ENCODE measurements at places on chromosomes 2 and 18.

DNA sequence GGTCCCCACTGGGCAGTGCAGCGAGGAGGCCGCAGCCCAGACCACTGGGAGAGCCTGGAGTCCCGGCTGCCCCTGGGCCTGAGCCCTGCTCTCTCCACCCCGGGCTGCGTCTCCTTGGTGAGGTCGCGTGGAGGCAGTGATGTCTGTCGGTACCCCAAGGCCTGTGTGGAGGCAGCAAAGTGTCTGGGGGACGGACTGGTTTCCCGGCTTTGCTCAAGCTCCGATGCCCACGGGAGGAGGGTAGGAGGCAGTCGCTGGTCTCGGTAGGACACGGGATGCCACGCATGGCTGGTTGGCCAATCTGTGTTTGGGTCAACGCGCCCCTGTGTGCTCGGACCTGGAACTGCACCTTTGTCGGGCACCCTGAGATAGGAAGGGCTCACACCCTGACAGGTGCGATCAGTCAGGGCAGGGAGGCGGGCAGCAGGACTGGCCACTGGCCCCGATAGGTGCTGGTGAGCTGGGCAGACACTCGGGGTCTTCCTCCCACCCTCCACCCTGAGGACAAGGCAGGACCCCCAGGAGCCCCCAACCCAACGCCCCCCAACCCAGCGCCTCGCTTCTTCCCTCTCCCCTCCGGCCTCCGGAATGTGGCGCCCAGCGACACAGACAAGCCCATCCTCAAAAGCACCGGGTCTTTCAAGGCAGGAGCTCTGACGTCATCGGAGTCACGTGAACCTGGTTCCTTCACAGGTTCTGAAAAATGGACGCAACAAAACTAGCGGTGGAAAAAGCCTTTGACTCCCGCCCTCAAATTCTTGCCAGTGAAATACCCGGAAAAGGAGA is 288.6 kb downstream of the NDUFA10 start:
- DNase-seq: no peak

DNA sequence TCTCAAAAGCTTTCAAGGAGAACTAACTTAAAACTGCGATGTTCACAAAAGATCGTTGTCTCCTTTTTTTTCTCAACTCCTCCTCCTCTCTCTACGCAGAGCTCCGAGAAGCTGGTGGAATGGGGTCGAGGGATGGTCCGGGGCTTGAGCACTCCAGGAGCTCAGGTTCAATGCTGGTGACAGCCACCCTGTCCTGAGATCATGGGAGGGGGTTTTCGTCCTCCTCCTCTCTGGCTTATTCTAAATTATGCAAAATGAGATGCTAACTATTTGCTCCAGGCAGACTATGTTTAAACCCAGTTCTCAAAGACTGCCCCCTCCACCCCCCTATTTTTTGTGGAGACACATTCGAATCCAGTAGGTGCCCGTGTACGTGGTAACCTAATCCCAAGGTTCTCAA is 11.8 kb downstream of the TSHZ1 start:
- no peak for DNase-seq

GRCh38 chr2:99472600-99472960 is 17.2 kb downstream of the REV1 start:
- no peak for DNase-seq

DNA sequence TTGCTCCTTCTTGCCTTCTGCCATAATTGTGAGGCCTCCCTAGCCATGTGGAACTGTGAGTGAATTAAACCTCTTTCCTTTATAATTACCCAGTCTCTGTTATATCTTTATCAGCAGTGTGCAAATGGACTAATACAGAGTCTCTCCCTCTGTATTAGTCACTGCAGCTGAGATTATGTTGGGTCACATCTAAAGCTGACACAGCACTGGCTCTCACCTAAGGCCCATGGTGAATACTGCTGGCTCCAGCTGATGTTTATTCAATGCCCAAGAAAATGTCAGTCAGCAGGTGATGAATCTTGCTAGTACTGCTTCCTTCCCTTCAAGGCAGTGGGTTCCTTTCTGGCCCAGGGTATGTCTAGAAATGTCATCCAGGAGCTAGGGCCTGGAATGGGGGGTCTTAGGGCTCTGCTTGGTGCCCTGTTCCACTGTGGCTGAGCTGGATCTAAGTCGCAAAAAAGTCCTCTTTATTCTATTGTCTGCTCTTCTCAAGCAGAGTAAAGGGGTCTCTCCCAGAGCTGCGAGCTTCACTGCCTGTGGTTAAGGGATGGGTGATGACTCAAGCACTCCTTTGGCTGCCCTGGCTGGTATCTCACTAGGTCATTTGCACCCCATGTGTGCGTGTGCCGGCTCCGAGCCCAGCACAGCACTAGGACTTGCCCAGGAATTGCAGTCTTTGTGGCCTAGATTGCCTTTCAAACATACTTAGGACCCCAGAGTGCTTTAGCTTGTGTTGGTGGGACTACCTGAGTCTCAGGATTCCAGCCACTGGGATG is 29.9 kb downstream of the PPP1R1C start:
- DNase-seq: no peak

DNA sequence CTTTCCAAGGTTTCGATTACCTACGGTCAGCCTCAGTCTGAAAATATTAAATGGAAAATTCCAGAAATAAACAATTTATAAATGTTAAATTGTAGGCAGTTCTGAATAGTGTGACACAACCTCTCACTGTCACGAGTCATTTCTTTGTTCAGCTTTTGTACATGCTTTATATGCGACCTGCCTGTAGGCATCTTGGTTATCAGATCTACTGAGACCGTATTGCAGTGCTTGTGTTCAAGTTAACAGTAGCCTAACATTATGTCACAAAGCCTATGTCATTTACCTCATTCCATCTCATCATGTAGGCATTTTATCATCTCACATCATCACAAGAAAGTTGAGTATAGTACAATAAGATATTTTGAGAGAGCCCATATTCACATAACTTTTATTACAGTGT is 77.3 kb downstream of the LYPD6B start:
- no peak for DNase-seq

DNA sequence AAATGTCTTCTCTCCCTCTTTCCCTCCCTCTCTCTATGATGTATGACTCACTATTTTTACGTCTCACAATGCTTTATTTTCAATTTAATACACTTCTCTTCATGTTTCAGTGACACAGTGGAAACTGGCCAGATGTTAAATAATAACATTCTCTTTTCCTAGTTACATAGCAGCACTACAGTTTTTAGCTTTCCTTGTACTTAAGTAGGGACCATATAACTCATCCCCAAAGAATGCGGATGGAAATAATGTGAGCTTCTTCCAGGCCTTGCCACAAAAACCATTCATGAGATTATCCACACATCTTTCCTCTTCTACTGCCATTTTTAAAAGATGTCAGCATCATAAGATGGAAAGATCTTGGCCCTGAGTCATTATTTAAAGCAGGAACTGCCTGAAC is 789.4 kb downstream of the LRP1B start:
- no peak for DNase-seq

DNA sequence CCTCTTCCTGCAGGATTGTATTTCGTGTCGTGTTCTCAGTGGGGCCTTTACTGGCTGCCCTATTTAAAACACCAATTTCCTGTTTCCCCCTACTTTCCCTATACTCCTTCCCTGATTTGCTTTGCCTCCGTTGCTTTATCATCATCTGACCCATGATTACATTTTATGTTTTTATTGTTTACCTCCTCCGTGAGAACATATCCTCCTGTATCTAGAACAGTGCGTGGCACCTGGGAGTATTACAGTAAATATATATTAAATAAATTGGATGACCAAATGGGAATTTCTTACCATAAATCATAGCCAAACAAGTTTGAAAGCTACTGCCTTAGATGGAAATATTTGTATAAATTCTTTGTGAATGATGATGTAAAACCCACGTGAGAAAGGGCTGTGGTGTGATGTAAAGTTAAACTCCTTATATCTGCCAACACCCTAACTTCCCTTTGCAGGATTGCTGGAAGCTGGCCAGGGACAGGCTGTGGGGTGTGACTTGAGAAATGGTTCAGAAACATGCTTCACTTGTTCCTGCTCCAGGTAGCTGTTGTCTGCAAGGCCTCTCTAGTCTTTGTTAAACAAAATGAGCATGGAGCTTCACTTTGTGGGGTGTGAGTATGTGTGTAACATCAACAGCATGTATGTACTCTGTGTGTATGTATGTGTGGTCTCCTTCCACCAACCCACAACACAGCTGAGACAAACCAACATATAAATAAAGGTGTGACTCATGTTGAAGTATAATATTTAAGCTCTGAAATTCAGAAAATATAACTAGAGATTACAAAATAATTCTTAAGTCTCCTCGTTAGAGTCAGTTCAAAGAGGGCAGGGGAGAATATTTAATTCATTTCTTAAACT is 40.3 kb downstream of the LHCGR start:
- DNase-seq: no peak

- no peak for DNase-seq
These were observed 406.1 kb upstream of the MEX3C start for GRCh38 chr18:51603551-51603950.

DNA sequence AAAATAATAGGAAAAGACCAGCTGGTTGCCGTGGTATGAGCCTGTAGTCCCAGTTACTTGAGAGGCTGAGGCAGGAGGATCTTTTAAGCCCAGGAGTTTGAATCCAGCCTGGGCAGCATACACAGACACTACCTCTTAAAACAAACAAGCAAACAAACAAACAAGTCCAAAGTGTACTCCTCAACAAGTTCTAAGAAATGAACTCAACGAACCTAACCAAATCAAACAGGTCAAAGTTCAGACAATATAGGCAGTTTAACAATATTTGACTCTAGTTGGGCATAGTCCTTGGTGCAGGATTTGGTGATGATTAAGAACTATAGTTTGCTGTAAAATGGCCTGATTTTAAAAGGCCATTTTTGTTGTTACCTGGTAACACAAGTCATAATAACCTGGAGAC is 41.9 kb upstream of the RHOB start:
- no peak for DNase-seq

GRCh38 chr2:204899983-204900382 is 354.7 kb downstream of the PARD3B start:
- DNase-seq: no peak

DNA sequence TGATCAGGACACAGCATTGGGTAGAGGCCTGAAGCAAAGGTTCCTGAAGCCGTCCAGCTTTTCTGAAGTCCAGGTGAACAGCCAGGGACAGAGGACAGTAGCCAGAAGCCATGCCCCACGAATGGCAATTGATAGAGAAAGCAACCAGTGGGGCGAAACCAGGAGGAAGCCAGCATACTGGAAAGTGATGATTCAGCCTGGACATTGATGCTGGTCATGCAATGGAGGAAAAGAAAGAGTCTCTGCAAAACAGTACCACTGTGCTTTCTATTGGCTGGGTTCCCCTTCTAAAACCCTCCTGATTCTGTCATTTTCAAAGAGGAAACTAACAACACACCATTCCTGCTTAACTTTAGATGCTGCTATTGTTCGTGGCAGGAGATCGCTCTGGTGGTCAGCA is 221.4 kb upstream of the EPAS1 start:
- no peak for DNase-seq

DNA sequence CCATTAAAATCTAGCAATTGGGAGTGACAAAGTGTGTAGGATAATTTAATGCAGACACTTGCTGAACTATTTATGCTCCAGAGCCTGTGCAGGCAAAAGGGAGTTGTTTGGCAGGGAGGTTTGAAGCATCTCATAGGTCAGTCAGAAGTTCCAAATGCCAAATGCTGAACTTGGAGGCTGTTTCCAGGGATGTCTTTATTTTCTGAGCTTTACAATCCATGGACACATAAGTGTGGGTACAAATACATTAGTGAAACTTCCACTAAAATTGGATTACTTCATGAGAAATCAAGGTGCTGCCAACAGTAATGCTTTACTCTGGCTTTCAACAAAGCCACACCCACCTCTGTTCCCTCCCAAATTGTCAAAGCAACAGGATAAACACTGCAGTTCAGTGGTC is 422.1 kb upstream of the SETBP1 start:
- no peak for DNase-seq

- no peak for DNase-seq
These were observed 100.2 kb upstream of the ARL5A start for GRCh38 chr2:151928380-151928779.

DNA sequence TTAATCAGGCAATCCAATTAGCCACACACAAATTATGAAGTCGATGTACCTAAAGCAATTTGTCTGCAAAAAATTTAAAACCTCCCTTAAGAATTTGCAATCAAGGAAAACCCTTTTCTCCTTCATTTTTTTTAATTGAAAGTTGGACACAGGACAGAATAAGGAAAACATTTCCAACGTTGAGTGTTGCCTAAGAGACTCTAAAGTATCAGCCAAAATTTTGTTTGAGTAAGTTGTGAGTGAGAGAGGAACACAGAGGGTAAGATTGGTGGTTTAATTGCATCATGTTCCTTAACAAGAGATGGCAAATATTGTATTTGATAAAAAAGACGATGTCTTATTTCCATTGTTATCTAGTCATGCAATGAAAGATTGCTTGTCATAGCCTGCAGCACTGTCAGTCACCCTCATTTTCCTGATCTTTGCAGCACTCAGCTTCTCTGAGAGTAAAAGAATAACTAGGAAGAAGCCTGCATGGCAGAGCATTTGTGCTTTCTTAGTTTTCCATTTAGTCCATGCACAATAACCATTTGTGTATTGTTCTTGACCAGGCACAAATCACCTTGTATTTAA is 115.5 kb downstream of the ICOS start:
- no peak for DNase-seq

DNA sequence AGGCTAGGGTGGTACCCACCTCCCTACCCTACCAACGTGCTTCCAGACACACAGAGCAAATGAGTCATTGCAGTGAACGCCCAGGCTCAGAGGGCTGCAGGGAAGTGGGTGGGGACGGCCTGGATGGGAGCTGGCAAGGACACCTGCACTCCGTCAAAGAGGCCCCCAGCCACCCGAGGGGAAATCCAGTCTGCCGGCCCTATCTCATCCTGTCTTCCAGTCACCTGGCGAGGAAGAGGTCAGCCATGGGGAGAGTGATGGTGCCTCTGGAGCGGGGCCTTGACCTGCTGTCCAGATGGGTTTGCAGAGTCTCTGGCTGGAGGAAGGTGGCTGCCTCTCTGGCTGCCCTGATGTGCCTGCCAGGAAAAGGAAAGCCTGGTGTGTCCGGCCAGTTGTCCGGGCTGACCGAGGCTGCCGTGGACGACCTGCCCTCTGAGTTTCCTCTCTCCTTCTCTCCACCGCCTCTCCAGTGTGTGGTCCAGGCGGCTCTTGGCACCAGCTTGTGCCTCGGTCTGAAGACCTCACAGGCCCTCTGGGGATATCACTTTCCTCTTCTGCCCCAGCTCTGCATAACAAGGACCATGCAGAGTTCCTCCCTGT is 209.7 kb upstream of the COPS8 start:
- DNase-seq: no peak

GRCh38 chr2:23497063-23497462 is 112.1 kb downstream of the KLHL29 start:
- DNase-seq: no peak

- no peak for DNase-seq
These were observed 14.3 kb upstream of the EN1 start for GRCh38 chr2:118861731-118862130.

- no peak for DNase-seq
These were observed 99.0 kb downstream of the EPB41L3 start for GRCh38 chr18:5444847-5445246.
